ENCODE measurements at places on chromosomes 12 and 14. TPM values are rescaled to one million over a fixed set of nuclear protein-coding genes. Genes with fewer than 3 reads are reported as not detected.
A peak's percentile ranks its signal among the peaks of the same experiment; 100 is the strongest.

Gene SSPN
- 39.2 TPM for total RNA-seq

Gene MFAP5
- total RNA-seq: 40.2 TPM

Gene MYO1A
- not detected for total RNA-seq

DNA sequence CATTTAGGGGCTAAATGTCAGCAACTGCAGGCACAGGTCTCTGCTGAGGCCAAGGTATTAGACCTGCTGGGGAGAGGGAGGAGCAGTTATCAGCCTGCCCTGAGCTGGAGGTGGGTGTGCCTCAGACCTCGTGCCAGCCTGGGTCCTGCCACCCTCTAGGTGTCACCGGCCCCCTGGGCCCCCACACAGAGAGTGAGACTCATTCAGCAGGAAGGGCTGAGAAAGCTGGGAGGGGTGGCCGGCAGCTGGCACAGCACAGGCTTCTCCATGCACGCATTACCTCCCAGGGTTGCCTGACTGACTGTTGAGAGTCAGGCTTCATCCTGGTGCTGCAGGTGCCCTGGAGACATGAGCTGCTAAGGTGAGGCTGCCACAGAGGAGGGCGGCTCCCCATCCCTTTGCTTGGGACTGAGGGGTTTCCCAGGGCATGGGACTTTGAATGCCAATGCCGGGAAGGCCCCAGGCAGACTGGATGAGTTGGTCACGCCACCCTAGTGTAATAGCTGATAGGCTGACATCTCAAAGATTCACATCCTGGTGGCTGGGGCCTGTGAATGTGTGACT, 75.3 kb upstream of the C14orf180 start:
- H3K27ac ChIP-seq: no peak overlapping the region
- no peaks in the 10 kb centered on the region for H3K4me1 ChIP-seq
- H3K4me3 ChIP-seq: no peak overlapping the region
- no peaks in the 10 kb centered on the region for H3K36me3 ChIP-seq

DNA sequence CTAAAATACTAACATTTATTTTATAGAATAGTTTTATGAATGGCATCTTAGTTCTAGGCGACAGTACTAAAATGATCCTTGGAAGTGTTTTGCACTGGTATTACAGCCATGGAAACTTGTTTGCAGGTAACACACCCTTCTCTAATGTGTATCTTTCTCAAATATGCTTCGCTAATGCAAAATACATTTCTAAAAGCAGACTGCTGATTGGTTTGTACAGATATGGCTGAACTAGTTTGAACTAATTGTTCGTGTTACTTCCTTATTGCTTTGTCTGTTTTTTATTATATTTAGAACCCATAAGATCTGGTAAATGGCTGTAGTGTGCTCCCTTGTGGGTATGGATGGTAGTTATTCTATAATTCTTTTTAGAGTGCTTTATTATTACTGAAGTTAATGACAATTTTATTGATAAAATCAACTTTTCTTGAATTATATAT, 53.0 kb downstream of the ATF7IP start:
- peak overlapping the region; percentile 51 for H3K27ac ChIP-seq
- H3K4me1 ChIP-seq: peaks cover 25% of the 10 kb centered on the region
- no peak overlapping the region for H3K4me3 ChIP-seq

DNA sequence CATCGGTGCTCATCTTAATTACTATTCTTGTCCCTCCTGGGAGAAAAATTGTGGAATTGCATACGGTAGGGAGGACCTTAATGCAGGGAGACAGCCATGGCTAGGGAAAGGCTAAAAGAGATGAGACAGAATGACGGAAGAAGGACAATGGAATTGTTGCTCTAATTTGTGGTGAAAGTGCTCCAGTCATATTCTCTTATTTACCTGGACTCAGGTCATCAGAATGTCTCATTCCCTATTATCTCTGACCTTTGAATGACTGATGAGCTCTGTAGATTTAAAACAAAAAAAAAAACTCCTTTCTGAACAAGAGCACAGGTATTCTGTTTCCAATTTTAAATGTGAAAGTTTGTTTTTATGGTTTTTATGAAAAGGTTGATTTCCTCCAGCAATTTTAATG, 8.6 kb upstream of the EPS8 start:
- no peak overlapping the region for H3K27ac ChIP-seq
- H3K4me1 ChIP-seq: peaks cover 5% of the 10 kb centered on the region
- DNase-seq: no peak
- H3K4me3 ChIP-seq: no peak overlapping the region
- no peaks in the 10 kb centered on the region for H3K36me3 ChIP-seq

GRCh38 chr12:28057856-28058615, 85.5 kb upstream of the PTHLH start:
- no peaks in the 10 kb centered on the region for H3K4me1 ChIP-seq
- H3K27ac ChIP-seq: no peak overlapping the region
- no peaks in the 10 kb centered on the region for H3K36me3 ChIP-seq
- no peak for DNase-seq

DNA sequence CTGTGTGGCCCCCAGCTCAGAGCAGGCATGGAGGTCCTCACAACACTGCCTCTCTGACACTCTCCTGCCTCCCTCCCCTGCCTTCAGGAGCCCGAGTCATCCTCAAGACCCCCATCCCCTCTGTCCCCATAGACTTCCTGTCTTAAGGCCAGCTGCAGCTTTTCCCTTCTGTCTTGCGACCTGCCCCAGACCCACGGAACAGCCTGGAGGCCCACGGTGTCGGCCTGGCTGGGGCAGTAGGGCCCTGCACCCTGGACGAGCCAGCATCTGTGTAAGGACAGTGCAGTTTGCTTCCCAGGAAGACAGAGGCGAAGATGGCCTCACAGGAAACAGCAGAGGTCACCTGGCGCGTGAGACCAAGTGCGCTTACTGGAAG, 9.7 kb downstream of the TEDC1 start:
- peak; percentile 55 for DNase-seq
- no peak overlapping the region for H3K4me3 ChIP-seq
- no peak overlapping the region for H3K27ac ChIP-seq

DNA sequence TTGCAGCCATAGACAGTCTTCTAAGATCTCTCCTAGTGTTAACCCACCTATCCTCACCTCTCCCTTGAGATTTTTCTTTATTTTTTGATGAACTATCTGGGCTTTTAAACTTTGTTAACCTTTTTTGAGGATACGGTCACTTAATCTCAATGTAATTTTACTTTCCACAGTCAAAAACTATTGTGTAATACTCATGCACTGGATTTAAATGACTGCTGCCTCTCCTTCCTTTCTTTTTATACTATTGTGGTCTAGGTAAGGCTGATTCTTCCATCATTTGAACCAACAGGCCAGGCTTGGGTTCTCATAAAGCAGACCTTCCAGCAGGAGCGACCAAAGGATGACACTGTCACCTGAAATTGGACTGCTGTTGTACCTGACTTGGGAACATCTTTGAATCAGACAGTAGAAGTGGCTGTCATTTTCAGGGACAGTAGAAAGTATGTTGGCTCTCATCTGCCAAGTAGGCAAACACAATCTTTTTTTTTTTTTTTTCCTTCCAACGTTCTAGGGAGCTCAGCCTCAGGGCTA, 689 bp upstream of the PDE3A start:
- H3K4me1 ChIP-seq: peaks cover 28% of the 10 kb centered on the region
- H3K27ac ChIP-seq: peak overlapping the region; percentile 98
- H3K4me3 ChIP-seq: peak overlapping the region; percentile 98
- H3K36me3 ChIP-seq: no peaks in the 10 kb centered on the region
- no peaks in the 10 kb centered on the region for H3K27me3 ChIP-seq

GRCh38 chr12:4857472-4858291, 52.0 kb upstream of the KCNA1 start:
- peaks cover 27% of the 10 kb centered on the region for H3K27me3 ChIP-seq
- H3K27ac ChIP-seq: peak overlapping the region; percentile 57
- DNase-seq: no peak
- no peaks in the 10 kb centered on the region for H3K36me3 ChIP-seq
- peak overlapping the region; percentile 42 for H3K4me3 ChIP-seq
